Colonic mucosa (tissue), 4 donors: ENCODE measurements at places on chromosomes 4 and X. TPM values are rescaled to one million over a fixed set of nuclear protein-coding genes. Genes with fewer than 3 reads are reported as not detected.

GRCh38 chrX:137428766-137429591 lies 136.9 kb upstream of the ZIC3 start:
- no peak for DNase-seq
- H3K27ac ChIP-seq = no peak overlapping the region
- H3K36me3 ChIP-seq = no peaks in the 10 kb centered on the region
- H3K4me1 ChIP-seq = no peaks in the 10 kb centered on the region

DNA sequence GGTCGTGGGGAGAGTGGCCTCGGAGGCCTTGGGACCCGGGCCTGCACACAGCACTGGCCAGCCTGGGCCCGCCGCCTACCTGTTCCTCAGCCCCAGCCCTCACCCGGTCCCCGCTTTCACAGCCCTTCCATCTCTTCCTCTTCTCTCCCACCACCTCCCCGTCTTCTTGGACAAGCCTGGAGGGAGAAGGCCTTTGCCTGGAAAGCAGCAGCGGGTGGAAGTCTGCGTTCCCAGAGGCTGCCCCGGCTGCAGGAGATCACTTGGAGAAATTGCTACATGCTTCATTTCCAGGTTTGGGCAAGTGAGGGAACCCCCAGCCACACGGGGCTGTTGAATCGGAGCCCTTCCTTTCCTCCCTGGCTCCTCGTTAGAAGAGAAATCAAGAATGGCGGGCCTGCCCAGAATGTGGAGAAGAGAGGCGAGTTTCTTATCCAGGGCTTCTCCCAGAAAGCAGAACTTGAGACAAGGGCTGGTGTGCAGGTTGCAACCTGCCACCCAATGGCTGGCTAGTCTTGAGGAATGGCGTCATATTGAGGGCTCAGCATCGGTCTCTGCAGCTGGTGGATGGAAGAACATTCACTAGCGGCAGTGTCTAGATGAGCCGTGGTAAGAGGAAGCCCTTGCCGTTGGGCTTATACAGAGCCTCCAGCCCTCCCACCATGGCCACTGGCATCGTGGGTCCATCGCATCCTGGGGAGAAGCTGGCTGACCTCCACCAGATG lies 1.2 kb upstream of the PDZD4 start:
- H3K27me3 ChIP-seq = peaks cover 40% of the 10 kb centered on the region
- DNase-seq = no peak
- no peak overlapping the region for H3K4me3 ChIP-seq
- H3K36me3 ChIP-seq = no peaks in the 10 kb centered on the region

GRCh38 chrX:136747003-136747986 lies 33.4 kb downstream of the ARHGEF6 start:
- no peak for DNase-seq
- no peaks in the 10 kb centered on the region for H3K36me3 ChIP-seq
- H3K27me3 ChIP-seq = no peaks in the 10 kb centered on the region
- no peak overlapping the region for H3K4me3 ChIP-seq

DNA sequence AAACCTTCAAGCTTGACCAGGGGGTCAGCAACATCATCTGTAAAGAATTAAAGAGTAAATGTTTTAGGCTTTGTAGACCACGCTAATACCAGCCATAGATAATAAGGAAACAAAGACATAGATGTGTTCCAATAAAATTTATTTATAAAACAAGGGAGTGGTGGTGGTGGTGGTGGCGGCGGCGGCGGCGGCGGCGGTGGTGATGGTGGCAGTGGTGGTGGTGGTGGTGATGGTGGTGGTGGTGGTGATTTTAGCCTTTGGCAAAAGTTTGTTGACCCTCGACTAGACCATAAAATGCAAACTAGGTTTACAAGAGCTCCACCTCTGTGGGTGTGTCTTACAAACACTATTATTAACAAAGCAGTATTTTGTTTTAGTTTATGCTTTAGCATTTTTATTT lies 222.3 kb upstream of the SPOCK3 start:
- no peak overlapping the region for H3K27ac ChIP-seq
- H3K4me3 ChIP-seq = no peak overlapping the region
- no peaks in the 10 kb centered on the region for H3K36me3 ChIP-seq
- no peak for DNase-seq

- no peaks in the 10 kb centered on the region for H3K27me3 ChIP-seq
- no peak for DNase-seq
- H3K4me1 ChIP-seq = no peaks in the 10 kb centered on the region
- H3K36me3 ChIP-seq = no peaks in the 10 kb centered on the region
- H3K27ac ChIP-seq = no peak overlapping the region
These were observed 148.6 kb upstream of the NWD2 start for GRCh38 chr4:37095925-37096324.

GRCh38 chr4:110636680-110637407 lies 14.0 kb upstream of the PITX2 start:
- H3K4me3 ChIP-seq = peak overlapping the region; percentile 20
- H3K27me3 ChIP-seq = peaks cover 91% of the 10 kb centered on the region
- no peaks in the 10 kb centered on the region for H3K36me3 ChIP-seq
- no peak for DNase-seq
- H3K4me1 ChIP-seq = peaks cover 10% of the 10 kb centered on the region

The STARD8 gene
- 1.6 TPM for total RNA-seq

The CXCL3 gene
- 20.2 TPM for total RNA-seq

The MAGEA3 gene
- 0.40 TPM for total RNA-seq

The FGF16 gene
- total RNA-seq = not detected

The TRIM60 gene
- not detected for total RNA-seq

The ARR3 gene
- not detected for total RNA-seq

The SHOX gene
- total RNA-seq = 0.12 TPM
